ENCODE measurements at places on chromosomes 1 and 21.

- no peak for DNase-seq
Measured at GRCh38 chr1:215022741-215023141, 59.8 kb upstream of the KCNK2 start.

DNA sequence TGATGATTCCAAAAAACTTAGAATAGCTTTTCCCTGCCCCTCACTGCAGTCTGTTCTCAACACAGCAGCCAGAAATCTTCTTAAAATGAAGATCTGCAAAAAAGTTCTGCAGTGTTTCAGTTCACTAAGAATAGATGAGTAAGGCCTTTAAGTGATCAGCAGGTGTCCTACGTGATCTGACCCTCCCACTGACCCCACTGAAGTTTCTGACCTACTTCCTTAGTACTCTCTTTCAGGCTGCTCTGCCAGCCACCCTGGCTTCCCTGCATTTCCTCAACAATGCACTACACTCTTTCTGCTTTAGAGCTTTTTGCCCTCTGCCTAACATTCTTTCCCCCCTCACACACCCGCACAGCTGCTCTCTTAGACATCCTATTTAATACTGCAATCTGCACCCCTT is 182.5 kb downstream of the AKT3 start:
- no peak for DNase-seq

GRCh38 chr1:201286445-201286844 is 3.1 kb downstream of the PKP1 start:
- no peak for DNase-seq

DNA sequence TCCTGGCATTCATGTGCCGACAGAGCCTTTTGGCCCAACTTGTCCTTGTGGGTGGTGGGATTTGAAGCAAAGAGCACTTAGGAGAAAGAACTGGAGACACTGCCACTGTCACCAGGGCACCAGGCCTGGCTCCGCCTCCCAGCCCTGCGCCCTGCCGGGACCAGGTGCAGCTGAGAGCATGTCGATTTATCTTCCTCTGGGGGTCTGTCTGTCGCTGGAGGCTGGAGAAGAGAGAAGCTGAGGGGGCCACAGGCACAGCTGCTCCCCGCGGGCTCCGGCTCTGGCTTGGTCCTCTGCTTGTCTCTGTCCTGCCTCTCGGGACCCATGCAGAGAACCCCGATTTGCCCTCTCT is 28.2 kb downstream of the PCNT start:
- DNase-seq = no peak

DNA sequence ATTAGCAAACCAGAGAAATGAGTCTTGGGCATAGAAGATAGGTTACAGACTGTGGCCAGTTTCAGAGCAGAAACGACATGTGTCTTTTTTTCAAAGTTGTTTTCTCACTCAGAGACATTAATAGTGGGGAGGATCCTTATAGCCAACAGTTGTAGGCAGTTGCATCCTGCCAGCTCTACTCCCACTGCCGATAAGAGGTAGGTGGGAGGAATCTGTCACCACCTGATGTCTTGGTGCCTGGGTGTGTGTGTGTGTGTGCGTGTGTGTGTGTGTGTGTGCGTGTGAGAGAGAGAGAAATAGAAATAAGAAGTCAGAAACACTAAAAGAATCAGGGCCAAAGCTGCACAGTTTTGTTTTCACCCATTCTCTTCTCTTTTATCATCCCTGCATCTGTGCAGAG is 219.5 kb downstream of the ZP4 start:
- no peak for DNase-seq

GRCh38 chr1:62676611-62677356 is 11.4 kb downstream of the DOCK7 start:
- DNase-seq = no peak
